ENCODE measurements at places on chromosomes 3 and 15.

- no peak for DNase-seq
Measured at GRCh38 chr3:134567605-134568004, 81.7 kb downstream of the CEP63 start.

DNA sequence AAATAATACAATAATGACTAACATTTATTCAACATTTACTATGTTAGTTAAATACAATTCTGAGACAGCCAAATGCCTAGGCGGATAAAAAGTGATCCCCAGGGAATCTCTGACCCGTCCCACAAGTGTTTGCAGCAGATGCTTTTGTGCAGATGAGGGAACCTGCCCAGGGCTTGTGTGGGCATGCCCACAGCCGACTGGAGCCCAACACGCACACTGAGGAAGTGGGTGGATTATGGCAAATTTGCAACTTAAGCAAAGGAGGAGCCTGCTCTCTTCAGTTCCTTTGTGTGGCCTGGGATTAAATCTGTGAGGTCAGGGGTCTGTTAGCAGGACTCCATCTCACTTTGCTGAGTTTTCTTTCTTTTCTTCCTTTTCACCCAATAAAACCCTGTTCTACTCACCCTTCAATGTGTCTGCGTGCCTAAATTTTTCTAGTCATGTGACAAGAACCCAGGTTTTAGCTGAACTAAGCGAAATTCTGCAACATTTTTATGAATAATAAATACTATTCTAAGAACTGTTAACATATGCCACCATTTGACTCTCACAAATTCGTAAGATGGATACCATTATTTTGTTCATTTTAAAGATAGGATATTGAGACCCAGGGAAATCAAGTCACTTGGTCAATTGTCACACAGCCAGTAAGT, 13.9 kb upstream of the RTP1 start:
- DNase-seq = no peak

DNA sequence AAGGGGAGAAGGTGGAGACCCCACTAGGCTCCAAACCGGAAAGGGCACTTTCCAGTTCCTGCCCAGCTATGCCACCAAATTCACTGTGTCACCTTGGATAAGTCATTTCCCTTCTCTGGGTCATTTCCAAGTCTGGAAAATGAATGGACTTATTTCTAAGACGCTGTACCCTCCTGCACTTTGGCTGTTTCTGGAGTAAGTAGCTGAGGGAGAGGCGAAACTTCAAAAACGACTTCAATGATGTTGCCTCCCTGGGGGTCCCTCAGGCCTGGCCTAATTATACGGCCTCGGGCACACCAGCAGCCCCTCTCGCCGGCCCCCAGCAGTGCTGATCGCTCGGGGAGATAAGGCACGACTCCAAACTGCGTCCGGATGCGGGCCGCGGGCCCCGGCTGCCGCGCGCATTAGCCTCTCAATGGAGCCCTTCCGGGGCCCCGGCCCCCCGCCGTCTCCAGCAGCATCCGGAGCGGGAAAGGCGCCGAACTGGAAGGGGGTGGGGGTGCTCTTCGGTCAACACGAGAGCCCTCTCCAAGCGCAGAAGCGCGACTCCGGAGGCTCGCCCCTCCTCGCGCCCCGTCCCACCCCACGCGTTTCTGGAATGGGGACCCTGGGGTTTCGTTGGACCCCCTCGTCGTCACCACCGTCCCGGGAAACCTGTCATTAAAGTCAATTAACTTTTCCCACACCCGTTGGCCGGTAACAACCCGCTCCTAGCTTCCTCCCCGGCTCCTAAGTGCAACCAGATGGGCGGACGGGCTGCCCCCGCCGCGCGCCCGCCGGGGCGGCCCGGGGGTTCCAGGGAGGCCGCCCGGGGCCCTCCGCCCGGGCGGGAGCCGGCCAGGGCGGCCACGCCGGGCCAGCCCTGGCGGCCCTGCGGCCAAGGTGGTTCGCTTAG, 4.8 kb downstream of the HES1 start:
- no peak for DNase-seq

GRCh38 chr3:8767667-8768363, 1.6 kb downstream of the OXTR start:
- DNase-seq = no peak

- DNase-seq = no peak
Measured at GRCh38 chr15:63172851-63173451, 15.7 kb upstream of the RPS27L start.

DNA sequence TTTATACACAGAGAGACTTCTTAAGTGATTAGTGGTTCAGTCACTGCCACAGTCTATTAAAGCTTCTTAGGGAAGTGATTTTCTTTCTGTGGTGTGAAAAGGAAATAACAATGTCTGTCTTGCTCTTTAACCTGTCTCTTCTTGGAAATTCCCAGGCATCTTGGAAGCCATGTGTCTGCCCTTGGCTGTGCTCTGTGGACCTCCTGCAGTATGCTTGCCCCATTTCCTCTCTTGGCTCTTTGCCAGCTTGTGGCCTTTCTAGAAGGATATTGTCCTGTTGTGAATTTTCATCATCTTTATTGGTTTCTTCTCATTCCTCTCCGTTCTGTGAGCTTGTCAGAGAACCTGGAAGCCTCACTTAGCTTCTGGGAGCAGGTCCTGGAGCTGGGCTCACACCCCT, 338.4 kb upstream of the C2CD4B start:
- DNase-seq = no peak

DNA sequence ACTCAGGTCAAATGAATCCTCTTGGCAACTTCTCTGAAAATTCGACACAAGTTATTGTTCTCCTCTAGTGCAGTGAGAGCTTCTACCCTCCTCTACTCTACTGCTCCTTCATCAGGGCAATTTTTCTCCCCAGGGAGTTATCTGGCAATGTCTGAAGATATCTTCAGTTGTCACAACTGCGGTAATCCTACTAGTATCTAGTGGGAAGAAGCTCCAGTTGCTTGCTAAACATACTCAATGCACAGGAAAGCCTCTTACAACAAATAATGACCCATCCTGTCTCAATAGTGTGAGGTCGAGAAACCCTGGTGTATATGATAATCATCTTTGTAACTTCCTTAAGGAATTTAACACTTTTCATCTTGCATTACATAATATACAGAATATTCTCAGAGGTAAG, 1147.6 kb downstream of the IGSF11 start:
- no peak for DNase-seq

DNA sequence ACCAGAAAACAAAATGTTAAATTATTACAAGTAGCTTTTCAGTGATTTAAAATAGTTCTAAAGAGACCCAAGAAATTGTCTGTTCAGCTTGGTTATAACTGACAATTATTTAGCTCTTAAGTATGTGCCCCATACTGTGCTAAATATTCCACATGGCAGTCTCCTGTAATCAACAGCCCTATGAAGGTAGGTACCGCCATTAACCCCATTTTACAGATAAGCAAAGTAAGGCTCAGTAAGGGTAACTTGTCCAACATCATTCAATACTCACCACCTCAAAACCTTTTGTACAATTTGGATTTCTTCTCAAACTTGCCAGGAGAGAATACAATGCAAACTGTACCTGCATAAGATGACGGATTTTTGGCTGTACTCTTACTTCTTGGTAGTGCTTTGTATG, 33.9 kb downstream of the ADPGK start:
- DNase-seq = no peak

GRCh38 chr3:46351646-46352045, 2.3 kb upstream of the CCR2 start:
- no peak for DNase-seq

DNA sequence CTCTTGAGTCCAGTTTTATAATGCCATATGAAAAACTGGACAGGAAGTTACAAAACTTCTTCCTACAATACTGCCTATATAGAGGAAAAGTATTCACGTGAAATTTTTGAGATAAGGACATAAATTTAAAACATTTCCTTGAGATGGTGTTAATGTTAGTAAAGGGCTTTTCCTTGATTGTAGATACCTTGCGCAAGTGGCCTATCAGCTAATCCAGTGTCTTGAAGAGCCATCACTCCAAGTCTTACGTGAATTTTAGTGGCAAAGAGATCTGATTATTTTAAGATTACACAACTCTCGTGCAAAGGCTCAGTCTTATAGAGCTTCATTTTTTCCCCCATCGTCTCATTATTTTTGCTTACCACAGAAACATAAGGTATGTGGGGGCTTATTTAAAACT, 18.4 kb downstream of the C3orf38 start:
- DNase-seq = no peak

- no peak for DNase-seq
Measured at GRCh38 chr3:112456147-112456546, 43.1 kb downstream of the BTLA start.

- no peak for DNase-seq
Measured at GRCh38 chr3:184742676-184743135, 30.8 kb upstream of the MAGEF1 start.

DNA sequence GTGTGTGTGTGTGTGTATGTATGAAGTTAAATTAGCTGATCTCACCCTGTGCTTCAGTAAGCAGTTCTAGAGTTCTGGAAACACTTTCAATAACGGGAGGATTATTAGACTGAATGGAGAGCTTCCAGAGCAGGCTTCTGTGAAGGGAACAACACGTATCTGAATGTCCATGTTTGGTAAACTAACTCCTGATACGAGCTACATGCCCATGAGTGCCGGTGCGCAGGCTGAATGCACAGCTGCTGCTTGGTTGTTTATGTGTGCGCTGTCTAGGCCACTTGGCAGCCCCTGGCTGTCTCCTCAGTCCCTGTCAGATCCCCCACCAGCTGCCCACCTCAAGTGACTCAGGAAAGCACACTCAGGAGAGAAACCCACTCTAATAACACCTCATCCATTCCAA, 137.0 kb downstream of the EPHB1 start:
- DNase-seq = no peak

DNA sequence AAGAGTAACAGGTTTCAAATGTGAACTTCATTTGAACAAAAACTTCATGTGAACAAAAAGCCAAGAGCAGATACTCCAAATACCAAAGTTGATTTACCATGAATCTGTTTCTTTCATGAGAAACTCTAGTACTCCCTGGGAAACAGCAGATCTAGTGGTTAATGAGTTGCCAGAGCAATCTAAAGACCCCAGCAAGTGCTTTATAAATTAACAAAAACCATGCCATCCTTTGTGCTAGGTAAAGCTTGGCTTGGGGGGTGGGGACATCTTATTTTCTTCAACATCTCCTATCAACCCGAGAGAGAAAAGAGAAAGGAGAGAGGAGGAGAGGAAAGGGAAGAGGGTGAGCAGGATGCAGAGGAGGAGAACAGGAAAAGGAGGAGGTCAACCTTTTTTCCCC, 100.7 kb downstream of the TBL1XR1 start:
- DNase-seq = no peak

GRCh38 chr15:38130205-38130567, 122.5 kb upstream of the SPRED1 start:
- no peak for DNase-seq

GRCh38 chr3:149377408-149378364, at the start of gene TM4SF1:
Gene TM4SF1 (minus strand): TSS chr3:149377649. CDS start chr3:149377547, 102 bp downstream.
- DNase-seq = no peak

DNA sequence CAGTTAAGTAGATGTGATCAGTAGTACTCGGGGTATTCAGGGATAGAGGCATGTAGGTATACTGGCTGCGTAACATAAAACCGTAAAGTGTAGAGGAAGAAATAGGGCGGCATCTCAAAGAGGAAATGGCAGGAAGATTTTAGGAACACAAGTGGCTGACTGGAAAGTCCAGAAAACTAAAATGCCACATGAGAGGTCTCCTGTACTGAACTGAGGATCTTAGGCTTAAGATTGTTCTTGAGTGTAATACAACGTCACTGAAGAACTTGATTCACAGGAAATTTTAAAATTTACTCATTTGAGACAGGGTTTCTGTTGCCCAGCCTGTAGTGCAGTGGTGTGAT, 2.3 kb upstream of the LMLN start:
- DNase-seq = no peak

GRCh38 chr3:47601281-47601680, 22.6 kb upstream of the CSPG5 start:
- DNase-seq = no peak

- DNase-seq = no peak
Measured at GRCh38 chr15:51830276-51830806, 888 bp downstream of the TMOD3 start.

GRCh38 chr3:135083179-135083578, 288.1 kb downstream of the EPHB1 start:
- no peak for DNase-seq

- DNase-seq = no peak
Measured at GRCh38 chr15:60551147-60551780, 72.3 kb upstream of the ICE2 start.

DNA sequence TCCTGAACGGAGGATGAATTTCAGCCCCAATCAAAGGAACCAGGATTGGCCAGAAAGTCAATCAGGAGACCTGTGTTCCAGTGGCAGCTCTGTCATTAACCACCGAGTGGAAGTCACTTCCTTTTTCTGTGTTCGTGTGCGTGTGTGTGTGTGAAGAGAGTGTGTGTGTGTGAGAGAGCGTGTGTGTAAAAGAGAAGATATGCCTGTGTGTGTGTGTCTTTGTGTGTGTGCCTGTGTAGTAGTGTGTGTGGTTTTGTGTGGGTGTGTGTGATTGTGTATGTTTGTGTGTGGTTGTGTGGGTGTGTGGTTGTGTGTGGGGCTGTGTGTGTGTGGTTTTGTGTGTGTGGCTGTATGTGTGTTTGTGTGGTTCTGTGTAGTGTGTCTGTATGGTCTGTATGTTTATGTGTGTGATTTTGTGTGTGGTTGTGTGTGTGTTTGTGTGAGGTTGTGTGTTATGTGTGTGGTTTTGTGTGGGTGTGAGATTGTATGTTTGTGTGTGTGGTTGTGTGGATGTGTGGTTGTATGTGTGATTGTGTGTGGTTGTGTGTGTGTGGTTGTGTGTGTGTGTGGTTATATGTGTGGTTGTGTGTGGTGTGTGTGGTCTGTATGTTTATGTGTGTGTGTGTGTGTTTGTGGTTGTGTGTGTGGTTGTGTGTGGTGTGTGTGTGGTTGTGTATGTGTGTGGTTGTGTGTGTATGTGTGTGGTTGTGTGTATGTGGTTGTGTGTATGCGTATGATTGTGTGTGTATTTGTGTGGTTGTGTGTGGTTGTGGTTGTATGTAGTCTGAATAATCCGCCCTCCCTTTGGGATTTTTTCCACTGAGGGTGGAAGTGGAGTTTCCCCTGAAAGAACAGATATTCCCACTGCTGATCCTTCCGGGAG, 314.4 kb downstream of the SHQ1 start:
- no peak for DNase-seq

- DNase-seq = no peak
Measured at GRCh38 chr15:87704276-87704675, 552.3 kb downstream of the NTRK3 start.

GRCh38 chr15:31161951-31162350, 60.4 kb upstream of the TRPM1 start:
- DNase-seq = no peak

DNA sequence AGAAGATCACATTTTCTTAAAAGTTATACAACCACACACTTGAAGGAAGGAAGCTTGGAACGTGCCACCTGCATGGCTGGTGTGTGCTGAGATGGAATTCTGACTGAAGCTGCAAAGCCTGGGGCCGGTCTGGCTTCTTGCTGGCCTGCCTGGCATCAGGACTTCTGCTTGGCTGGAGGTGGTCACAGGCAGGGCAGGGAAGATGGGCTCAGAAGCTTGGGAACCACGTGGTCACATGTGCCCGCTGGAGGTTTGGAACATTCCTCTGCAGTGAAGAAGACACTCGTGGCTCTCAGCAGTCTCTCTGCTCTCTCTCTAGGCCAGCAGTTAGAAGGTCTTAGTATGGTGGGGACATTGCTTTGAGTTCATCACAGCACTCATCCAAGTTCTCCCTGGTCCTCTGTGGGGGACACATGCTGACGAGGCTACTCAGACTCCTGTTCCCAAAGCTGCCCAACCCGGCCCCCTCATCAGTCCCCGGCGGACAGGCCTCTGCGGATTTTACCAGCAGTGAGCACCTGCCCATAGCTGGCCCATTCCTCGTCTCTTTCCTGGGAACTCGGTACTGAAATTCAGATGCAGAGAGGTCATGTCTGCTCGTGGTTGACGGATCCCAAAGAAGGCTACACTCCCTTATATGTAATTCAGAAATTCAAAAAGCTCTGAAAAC, 229.0 kb downstream of the ADAMTS17 start:
- DNase-seq = no peak

All from activated CD8-positive, alpha-beta memory T cell treated with anti-CD3 and anti-CD28 coated beads for 1 hour (primary cell).